ENCODE measurements at places on chromosomes 5 and 9. TPM values are rescaled to one million over a fixed set of nuclear protein-coding genes. Genes with fewer than 3 reads are reported as not detected.
A peak's percentile ranks its signal among the peaks of the same experiment; 100 is the strongest.

Gene VCAN
- 211 TPM for polyA plus RNA-seq

Gene SCGB3A2
- polyA plus RNA-seq = not detected

Gene LYRM7
- 10.6 TPM for polyA plus RNA-seq

Gene MFAP3
- polyA plus RNA-seq = 28.3 TPM

Gene IL5
- not detected for polyA plus RNA-seq

Gene ALDOB
- 0.35 TPM for polyA plus RNA-seq

- no peak for DNase-seq
Observed at GRCh38 chr9:113648048-113648447, 184.5 kb downstream of the RGS3 start.

GRCh38 chr5:180352116-180353047 is 754 bp downstream of the GFPT2 start:
- DNase-seq = peak; percentile 56

- no peak for DNase-seq
Observed at GRCh38 chr9:4983601-4984165, 1.4 kb upstream of the JAK2 start.

Measured in hindlimb muscle (tissue), 1 donor.